ENCODE measurements at places on chromosomes 6 and 20. TPM values are rescaled to one million over a fixed set of nuclear protein-coding genes. Genes with fewer than 3 reads are reported as not detected.

Gene UBE2J1
- total RNA-seq: 26.1 TPM

Gene CALHM4
- not detected for total RNA-seq

Gene OR2B6
- not detected for total RNA-seq

Gene CTAGE9
- total RNA-seq: not detected

- H3K27ac ChIP-seq: no peak overlapping the region
- H3K27me3 ChIP-seq: no peaks in the 10 kb centered on the region
- no peak overlapping the region for H3K4me3 ChIP-seq
- no peak for DNase-seq
Measured at GRCh38 chr6:36501686-36502085, 45.6 kb downstream of the STK38 start.

GRCh38 chr20:56249244-56249955 lies 868 bp downstream of the MC3R start:
- peaks cover 8% of the 10 kb centered on the region for H3K27me3 ChIP-seq
- H3K36me3 ChIP-seq: no peaks in the 10 kb centered on the region

GRCh38 chr6:2616811-2617210 lies 133.9 kb downstream of the MYLK4 start:
- no peaks in the 10 kb centered on the region for H3K4me1 ChIP-seq
- no peak for DNase-seq
- no peaks in the 10 kb centered on the region for H3K36me3 ChIP-seq
- H3K4me3 ChIP-seq: no peak overlapping the region

GRCh38 chr6:117463762-117464665 lies 18.5 kb upstream of the DCBLD1 start:
- peak overlapping the region; percentile 6 for H3K4me3 ChIP-seq
- peaks cover 19% of the 10 kb centered on the region for H3K27me3 ChIP-seq
- no peak for DNase-seq
- peaks cover 37% of the 10 kb centered on the region for H3K4me1 ChIP-seq
- peaks cover 3% of the 10 kb centered on the region for H3K36me3 ChIP-seq

DNA sequence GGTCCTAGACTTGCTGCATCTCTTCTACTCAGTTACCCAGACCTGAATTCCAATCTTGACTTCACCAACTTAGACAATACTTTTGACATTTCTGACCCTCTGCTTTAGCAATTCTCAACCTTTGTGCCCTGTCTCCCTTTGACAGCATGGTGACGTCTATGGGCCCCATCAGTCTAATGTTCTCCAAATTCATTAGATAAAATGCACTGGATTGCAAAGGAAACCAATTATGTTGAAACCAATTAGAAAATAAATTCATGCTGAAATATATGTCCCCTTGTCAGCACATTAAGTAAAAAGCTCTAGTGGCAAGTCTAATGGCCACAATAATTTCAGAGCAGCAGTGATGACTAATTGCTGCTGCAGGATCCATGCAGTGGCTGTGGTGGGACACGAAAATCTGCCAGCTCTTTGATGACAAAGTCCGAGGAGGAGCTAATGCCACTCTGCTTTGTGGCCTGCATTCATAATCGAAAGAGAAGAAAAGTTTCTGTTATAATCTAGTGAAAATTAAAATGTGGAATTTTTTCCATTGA lies 64.0 kb downstream of the BFSP1 start:
- H3K4me1 ChIP-seq: no peaks in the 10 kb centered on the region
- no peaks in the 10 kb centered on the region for H3K36me3 ChIP-seq
- H3K27ac ChIP-seq: no peak overlapping the region
- DNase-seq: no peak

- no peak overlapping the region for H3K4me3 ChIP-seq
- H3K4me1 ChIP-seq: peaks cover 3% of the 10 kb centered on the region
- H3K36me3 ChIP-seq: peaks cover 3% of the 10 kb centered on the region
- DNase-seq: no peak
- no peaks in the 10 kb centered on the region for H3K27me3 ChIP-seq
Measured at GRCh38 chr6:154865291-154865690, 129.8 kb upstream of the TIAM2 start.

- no peaks in the 10 kb centered on the region for H3K27me3 ChIP-seq
- no peaks in the 10 kb centered on the region for H3K36me3 ChIP-seq
- no peak overlapping the region for H3K27ac ChIP-seq
- DNase-seq: no peak
Measured at GRCh38 chr6:25883536-25883935, 9.5 kb upstream of the SLC17A3 start.

DNA sequence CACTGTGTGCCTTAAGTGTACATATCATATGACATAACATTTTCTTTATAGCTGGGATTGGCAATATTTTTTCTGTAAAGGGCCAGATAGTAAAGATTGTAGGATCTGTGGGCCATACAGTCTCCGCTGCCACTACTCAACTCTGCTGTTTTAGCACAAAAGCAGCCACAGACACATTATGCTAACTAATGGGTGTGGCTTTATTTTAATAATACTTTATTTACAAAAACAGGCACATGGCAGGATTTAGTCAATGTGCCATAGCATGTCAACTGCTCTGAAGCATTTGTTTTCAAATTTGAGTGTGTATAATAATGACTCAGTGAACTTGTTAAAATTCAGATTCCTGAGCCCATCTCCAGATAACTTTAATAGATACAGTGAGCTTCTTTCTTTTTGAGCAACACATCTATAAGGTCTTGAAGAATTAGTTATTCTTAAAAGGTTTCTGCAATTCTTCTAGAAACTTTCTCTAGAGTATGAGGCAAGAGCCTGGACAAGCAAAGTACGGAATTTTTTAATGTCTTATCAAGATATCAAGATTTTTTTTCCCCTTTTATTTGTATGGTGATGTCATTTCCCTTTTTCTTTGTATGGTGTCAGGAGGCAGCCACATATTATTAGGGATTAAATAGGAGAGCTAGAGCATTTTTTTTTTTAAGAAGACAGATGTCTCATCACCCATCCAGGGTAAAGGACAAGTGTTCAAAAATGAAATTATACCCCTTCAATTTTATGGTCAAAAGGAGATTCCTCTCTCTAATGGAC lies 518.3 kb downstream of the DHX35 start:
- no peaks in the 10 kb centered on the region for H3K36me3 ChIP-seq
- no peak overlapping the region for H3K4me3 ChIP-seq

- no peak overlapping the region for H3K27ac ChIP-seq
- H3K27me3 ChIP-seq: peaks cover 4% of the 10 kb centered on the region
- H3K36me3 ChIP-seq: no peaks in the 10 kb centered on the region
- no peak for DNase-seq
Measured at GRCh38 chr6:4568138-4568537, 208.1 kb upstream of the CDYL start.

GRCh38 chr20:52682237-52682636 lies 289.9 kb upstream of the TSHZ2 start:
- H3K4me1 ChIP-seq: no peaks in the 10 kb centered on the region
- H3K27ac ChIP-seq: no peak overlapping the region
- DNase-seq: no peak
- H3K36me3 ChIP-seq: no peaks in the 10 kb centered on the region
- H3K4me3 ChIP-seq: no peak overlapping the region

GRCh38 chr20:17943343-17943742 lies 25.3 kb downstream of the SNX5 start:
- peaks cover 55% of the 10 kb centered on the region for H3K36me3 ChIP-seq
- no peak overlapping the region for H3K4me3 ChIP-seq
- no peak for DNase-seq
- peaks cover 39% of the 10 kb centered on the region for H3K4me1 ChIP-seq
- H3K27me3 ChIP-seq: no peaks in the 10 kb centered on the region
- no peak overlapping the region for H3K27ac ChIP-seq

DNA sequence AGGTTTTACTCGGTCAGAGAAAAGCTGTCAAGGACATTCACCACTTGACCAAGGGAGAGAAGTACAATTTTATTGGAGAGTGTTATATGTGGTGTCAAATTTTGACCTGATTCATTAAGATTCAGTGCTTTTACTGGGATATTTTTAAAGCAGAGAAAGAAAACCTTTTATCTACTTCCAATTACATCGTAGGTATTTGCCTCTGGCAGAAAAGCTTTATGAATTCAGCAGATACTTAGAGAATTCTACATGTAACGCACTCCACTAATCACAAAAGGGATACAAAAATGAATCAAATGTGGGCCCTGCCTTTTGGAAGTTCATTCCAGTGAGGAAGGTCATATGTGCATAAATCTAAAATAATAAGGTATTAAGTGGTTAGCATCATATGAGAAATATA lies 133.7 kb downstream of the STXBP5 start:
- H3K4me3 ChIP-seq: no peak overlapping the region
- H3K27me3 ChIP-seq: no peaks in the 10 kb centered on the region
- peaks cover 2% of the 10 kb centered on the region for H3K4me1 ChIP-seq
- peaks cover 16% of the 10 kb centered on the region for H3K36me3 ChIP-seq
- no peak for DNase-seq
- H3K27ac ChIP-seq: no peak overlapping the region

All from activated CD8-positive, alpha-beta memory T cell treated with anti-CD3 and anti-CD28 coated beads, Interleukin-2, amount 10 ng/mL, durations not matched to agents 7 days and 5 days (primary cell).